ENCODE measurements at places on chromosomes 1 and 21.

GRCh38 chr1:22633697-22634463 is 2.5 kb upstream of the C1QA start:
- no peak for DNase-seq

DNA sequence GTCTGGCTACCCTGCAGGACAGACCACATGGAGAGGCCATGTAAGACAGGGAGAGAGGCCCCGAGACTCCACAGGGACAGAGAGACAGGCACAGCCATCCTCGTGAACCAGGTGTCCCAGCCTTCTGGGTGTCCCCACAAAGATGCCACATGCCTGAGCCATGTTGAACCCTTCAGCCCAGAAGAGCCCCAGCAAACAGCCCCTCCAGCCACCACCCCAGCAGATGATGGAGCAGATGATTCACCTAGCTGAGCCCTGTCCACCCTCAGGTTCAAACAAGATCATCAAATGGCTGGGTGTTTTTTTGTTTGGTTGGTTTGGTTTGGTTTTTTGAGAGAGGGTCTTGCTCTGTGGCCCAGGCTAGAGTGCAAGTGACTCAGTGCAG is 78.7 kb downstream of the DHRS3 start:
- no peak for DNase-seq

GRCh38 chr21:17495680-17496079 is 17.2 kb upstream of the CXADR start:
- no peak for DNase-seq

- no peak for DNase-seq
These were observed 48.1 kb downstream of the LHX4 start for GRCh38 chr1:180278194-180278515.

- no peak for DNase-seq
These were observed 427.0 kb upstream of the PBX1 start for GRCh38 chr1:164131949-164132348.

DNA sequence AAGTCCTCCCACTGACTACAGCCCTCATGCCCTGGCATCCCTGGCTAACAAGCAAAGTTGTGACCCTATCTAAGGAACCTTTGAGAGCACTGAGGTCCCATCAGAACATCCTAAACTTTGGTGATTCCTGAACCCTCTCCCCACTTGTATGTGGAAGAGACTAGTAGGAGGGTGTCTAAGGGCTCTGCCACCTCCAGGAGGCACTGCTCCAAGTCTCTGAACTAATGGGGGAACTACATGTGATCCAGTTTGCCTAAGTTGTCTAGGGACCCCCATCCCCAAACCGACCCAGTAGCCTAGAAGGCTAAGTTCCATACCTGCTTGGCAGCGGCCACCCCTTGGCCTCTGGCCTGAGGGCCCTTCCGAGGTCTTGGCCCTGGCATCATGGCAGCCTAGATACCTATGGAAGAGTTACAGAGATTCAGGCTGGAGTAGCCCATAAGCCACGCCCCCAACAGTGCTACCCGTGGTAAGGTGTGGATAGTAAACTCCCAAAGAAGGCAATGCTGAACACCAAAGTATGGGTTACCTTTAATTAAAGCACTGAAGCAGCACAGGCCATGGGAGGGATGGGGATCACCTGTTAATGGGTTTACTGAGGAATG is 1.7 kb downstream of the CC2D1B start:
- DNase-seq: no peak

GRCh38 chr21:38486706-38487105 is 11.6 kb downstream of the ERG start:
- no peak for DNase-seq

DNA sequence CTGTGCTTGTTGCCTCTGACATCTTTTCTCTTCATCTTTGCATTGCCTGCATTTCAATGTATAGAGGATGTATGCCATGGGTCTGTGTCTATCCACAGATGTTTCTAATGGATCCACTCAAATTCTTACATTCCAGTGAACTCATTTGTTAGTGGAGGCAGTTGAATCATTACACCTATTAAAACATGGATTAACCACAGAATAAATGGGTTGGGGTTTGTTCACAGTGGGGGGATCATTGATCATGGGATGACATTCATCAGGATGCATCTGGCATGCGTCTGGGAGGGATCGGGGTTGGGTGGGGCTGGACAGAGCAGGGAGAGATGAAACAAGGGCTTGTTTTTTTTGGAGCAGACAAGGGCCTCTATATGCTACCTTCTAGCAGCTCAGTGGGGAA is 182.5 kb downstream of the RHOU start:
- DNase-seq: no peak

- no peak for DNase-seq
These were observed 61.7 kb upstream of the USP24 start for GRCh38 chr1:55276671-55277376.

DNA sequence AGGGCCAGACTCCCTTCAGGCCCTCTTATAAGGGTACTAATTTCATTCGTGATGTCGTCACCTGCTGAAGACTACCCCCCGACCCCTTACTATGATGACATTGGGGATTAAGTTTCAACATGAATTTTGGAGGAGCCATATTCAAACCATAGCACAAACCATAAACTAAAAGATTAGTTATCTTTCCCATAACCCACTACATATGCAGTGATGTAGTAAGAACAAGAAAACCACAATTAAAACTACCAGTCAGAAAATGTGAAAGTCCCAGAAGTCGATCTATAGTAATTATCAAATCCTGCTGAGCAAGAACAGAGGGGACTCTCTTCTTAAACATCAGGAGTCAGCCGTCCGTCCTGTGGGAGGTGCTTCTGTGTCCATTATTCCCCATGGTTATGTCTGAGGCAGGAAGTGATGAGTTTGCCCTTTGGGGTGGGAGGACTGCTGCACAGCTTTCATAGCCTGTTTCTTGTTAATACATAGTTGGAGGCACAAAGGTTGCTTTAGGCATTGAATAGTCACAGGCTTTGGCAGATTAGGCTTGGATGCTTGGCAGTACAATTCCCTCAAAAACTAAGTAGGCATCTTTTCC is 35.9 kb upstream of the PTGFRN start:
- DNase-seq: no peak

DNA sequence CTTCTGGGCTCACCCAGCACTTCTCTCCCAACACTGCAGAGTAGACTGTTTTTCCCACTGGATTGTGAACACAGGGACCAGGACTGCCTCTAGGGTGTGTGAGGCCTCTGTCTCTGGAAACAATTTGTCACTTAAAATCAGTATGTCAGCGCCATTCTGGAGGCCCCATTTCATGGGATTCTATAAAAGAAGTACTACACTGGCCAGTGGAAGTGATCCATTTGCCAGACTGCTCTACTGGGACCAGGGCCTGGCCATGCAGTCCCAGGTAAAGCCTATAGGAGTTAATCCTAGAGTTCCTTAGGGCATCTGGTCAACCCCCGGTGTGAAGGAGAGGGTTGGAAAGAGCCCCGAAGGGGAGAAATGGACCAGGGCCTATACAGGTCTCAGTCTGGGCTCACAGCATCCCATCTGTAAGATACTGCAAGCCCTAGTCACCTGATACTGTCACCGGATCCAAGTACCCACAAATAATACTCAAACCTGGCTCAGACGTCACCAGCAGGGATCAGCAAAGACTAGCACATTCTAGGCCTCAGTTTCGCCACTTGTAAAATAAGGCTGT is 245.0 kb downstream of the FOXD2 start:
- no peak for DNase-seq

DNA sequence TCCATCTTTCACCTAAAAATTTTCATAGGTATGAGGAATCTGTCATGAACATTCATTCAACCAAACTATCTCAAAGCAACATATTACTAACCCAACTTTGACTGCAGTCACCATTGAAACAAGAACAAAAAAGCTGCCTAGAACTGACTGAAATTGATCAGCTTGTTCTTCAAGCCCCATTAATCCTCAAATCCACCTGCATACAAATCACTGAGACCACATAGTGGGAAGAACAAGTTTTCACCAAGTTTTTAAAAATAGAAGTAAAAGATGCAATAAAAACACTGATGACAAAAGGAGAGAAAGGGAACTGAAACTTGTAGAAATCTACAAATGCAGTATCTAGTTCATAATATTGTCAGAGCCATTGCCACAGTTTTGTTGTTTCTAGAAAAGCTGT is 6.1 kb downstream of the SORT1 start:
- DNase-seq: no peak

DNA sequence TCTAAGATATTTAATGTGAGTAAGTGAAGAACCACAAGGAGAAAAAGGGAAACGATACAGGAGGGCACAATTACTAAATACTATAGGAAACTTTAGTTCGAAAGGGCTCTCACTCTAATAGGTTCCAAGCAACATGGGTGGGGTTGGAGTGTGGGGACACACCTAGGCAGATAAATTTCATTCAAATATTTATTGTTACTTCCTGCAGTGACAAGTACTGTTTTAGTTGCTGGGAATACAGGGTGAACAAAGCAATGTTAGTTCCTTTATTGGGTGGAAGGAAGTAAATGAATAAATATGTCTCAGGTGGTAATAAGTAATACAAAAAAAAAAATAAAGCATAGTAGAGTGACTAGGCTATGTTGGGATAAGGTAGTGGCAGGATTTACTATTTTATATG is 73.2 kb upstream of the B3GALT2 start:
- DNase-seq: no peak

- DNase-seq: no peak
These were observed 408.0 kb downstream of the RWDD3 start for GRCh38 chr1:95642035-95642434.

- DNase-seq: no peak
These were observed 355.4 kb downstream of the KIF26B start for GRCh38 chr1:245510144-245510543.

DNA sequence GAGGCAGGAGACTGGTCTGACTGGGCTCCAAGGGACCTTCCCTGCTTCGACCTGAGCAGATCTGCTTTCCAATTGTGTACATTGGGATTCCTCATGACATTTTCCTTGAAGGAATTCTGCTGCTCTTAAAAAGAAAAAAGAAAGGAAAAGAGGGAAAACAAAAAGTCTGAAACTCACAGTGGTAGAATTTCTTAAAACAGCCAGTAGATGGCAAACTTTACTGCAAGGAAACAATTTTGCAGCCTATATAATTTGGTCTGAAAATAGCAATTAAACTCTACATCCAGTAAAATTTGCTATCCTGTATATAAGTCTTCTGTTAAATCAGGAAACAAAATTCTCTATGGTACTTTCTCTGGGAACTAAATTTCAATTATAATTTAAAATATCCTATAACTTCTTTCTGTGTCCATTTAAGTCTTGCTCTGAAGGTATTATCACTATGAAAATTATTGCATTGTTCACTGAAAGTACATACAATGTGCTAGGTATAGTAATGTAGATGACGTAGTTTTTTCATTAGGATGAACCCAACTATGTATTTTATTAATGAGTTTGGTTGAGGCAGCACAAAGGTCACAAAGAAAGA is 59.8 kb downstream of the CRB1 start:
- DNase-seq: peak; percentile 10

DNA sequence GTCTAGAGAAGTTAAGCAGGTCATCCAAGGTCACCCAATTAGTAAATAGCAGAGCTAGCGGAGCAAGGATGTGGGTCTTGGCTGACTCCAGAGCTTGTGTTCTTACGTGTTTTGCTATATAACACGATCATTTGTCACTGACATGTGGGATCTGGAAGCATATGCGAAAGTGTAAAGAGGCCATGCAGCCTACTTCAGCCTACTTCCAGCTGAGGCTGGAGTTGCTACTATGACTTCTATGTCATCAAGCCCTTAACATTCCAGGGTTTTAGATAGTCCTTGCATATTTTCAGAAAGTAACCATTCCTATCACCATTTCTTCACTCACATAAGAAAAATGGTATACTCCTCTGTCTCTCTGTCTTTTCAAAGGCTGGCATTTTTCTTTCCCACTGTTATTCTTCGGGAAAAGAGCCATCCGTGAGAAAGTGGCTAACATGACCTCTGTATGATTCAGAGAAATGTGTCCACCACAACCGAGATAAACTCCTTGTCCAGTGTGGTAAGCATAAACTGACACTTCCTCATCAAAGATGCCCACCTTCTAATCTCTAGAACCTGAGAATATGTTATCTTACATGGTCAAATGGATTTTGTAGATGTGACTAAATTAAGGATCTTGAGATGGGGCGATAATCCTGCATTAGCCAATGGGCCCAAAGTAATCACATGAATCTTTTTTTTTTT is 24.0 kb upstream of the ABL2 start:
- no peak for DNase-seq

DNA sequence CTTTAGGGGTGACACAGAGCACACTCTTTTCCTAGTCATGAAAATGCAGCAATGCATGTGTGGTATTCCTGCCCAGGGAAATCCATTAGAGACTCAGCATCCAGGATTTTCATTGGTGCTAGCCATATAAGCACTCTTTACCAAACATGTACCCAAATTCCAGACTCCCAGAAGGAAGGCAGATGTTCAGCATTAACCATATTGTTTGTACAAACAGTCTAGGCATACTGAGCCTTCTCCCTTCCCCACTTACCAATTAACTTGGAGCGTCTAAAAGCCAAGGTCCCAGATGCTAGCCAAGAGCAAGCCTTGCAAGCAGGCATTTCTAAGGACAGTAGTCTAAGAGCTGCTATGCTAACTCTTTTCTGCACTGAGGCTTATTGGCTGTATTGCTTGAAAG is 27.9 kb downstream of the ZBED6 start:
- DNase-seq: no peak

DNA sequence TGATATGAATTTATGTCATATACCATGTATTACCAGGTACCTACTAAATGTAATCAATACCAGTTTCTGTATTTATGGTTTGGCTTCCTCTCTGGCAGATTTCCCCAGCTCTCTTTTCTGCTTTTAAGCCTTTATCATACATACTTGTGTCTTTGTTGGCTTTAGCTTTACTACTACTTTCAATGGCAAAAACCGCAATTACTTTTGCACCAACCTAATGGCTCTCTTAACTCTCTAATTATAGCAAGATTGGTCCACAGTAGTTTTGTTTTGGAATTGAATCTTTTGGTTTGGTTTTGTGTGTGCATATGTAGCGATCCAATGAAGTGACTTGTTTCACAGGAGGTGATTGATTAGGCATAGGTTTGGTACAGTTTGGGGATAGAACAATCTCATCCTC is 93.6 kb downstream of the ATG4C start:
- no peak for DNase-seq

DNA sequence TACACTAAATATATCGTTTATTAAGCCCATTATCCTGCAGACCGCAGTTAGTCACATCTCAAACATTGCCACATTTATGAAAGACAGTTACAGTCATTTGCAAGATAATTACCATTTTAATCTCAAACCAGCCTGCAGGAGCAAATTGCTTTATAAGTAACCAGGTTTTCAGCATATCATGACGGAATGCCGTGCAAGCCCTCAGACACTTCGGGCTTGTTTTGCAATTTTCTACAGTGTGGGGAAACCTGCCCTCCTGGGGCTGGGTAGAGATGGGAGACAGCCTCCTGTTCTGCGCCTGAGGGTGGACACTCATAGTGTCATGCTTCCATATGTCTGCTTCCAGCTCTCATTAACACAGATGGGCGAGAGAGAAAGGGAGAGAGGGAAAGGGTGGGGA is 563.9 kb downstream of the NPHP4 start:
- DNase-seq: no peak

GRCh38 chr1:67544921-67545320 is 114.7 kb upstream of the SERBP1 start:
- no peak for DNase-seq
